ENCODE measurements at places on chromosomes 7 and 10. TPM values are rescaled to one million over a fixed set of nuclear protein-coding genes. Genes with fewer than 3 reads are reported as not detected.

GRCh38 chr10:54484186-54484585, 316.8 kb downstream of the PCDH15 start:
- DNase-seq: no peak

DNA sequence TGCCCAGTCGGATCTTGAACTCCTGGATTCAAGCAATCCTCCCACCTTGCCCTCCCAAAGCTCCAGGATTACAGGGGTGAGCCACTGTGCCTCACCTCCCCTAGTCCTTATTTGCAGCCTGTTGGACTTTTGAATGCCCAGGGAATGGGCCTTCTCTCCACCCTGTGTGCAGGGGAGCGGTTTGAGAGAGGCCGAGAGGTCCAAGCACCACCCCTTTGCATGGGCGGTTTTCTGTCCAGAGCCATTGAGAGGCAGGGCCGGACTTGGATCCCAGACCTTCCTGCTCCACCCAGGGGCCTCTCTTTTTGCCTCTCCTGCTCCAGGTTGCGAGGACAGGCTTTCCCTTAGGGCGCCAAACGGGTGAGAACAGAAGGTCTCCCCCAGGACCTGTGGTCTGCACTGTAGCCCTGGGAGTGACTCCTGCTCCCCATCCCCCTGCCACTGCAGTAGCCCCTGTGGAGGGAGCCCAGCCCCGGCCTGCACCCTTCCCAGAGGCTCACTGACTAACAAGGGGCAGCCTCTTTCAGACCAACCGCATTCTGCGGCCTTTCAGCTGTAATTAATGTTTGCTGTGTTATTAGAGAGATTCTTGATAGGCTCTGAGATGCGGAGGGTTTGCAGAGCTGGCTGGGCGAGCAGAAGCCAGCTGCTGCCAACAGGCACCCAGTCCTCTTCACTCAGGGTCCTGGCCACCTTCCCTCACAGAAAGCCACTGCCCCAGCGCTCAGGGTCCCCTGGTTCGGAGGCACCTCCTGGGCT, 57.9 kb downstream of the ELFN1 start:
- DNase-seq: no peak

- no peak for DNase-seq
Measured at GRCh38 chr7:129782818-129783583, 169.8 kb downstream of the UBE2H start.

DNA sequence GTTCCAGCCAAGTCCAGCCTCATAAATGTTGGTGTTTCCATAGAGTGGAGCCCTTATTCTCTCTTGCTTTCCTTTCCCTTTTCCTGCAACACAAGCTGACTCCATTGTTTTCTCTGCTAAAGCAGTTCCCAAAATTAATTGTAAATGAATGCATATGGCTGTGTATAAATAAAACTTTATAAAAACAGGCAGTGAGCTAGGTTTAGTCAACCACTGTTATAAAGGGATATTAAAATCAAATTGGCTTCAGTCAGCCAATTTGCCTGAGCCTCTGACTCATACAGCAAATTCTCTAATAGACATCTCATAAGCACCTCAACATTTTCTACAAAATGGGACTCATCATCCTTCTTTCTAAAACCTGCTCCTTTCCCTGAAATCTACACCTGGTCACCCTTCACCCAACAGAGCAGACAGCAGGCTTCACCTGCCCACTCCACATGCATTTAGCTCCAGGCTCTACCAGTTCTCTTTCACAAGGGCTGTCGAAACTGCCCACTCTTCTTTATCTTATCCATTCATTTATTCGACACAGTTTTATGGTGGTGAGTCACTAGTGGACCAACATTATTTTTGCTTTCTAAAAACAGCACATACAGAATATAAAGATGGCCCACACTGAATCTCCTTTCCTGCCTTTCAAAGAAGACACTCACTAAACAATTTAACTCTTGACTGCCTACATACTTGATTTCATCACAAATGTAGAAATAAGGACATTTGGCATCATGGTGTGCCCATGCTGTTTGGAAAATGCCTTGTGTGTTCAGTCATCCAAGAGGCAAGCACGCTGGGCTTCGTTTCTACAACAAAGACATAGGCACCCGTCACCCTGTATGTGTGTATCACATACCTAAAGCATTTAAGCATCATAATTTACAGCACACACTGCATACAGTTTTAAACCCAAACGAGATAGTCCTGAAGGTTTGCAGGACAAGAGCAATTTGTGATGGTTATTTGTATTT, 74.6 kb upstream of the C7orf33 start:
- DNase-seq: no peak

DNA sequence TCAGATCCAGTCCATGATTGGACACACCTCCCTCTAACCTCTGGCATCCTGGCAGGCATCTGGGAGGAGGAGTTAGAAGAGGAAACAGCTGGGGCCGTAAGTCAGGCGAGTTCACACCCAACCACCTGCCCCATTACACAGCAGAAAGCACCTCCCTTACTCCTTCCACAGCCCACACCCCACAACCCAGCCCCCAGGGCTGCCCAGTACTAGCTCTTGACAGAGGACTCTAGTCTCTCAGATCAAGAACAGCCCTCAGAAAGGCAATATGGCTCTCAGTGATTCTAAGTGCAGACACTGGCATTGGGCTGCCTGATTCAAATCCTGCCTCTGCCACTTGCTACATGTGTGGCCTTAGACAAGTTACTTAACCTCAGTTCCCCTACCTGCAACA, 34.1 kb downstream of the KCNMA1 start:
- DNase-seq: no peak

GRCh38 chr7:15015545-15016314, 113.2 kb upstream of the DGKB start:
- peak; percentile 15 for DNase-seq

DNA sequence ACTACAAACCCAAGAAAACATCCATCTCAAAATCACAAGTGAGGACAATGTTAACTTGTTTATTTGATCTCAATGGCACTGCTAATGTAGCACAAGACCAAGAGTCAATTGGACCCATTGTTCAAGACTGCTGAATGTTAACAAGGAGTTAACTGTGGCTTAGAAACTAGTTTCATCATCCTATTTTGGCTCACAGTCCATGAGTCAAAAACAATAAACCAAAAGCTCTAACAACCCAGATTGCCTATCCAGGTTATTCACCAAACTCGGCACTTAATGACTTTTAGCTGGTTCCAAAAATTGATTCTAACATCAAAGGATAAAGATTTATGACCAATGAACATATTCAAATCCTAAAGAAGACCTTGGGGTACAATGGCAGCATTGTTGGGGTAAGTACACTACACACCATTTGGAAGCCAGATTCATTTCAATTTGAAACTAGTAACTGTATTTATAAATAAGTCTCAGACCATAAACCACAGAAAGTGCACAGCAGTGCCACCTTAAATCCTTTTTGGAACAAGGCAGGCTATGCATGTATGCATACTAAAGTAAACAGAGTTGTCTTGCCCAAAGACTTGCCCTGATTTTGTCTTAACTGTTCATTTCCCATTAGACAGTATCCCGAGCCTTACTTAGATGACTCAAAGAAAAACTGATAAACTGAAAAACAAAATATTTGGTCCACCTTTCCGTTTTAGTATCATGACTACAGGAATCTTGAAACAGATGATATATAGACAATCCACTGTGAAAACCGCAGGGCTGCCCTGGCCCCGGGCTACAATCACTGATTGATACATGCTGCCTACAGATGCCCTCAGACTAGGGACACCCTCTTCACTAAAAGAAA, 84.5 kb downstream of the SRPK2 start:
- DNase-seq: no peak

GRCh38 chr10:49598986-49599385, 11.1 kb upstream of the SLC18A3 start:
- no peak for DNase-seq

DNA sequence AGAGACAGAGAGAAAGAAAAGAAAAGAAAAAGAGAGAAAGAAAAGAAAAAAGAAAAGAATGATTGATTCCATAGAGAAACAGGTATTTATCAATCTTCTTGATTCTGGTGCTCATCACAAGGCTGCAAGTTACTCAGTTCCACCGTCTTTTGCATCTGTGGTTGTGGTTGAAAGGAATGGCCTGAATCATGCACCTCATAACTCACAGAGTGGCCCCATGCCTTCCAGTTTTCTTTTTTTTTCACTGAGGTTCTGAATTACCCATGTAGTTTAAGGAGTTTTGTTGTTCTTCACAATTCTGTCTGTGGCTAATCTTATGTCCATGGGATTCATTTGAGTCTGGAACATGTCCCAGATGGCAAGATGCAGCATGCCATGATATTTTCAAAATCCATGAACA, 156.0 kb downstream of the ZNF33B start:
- no peak for DNase-seq

DNA sequence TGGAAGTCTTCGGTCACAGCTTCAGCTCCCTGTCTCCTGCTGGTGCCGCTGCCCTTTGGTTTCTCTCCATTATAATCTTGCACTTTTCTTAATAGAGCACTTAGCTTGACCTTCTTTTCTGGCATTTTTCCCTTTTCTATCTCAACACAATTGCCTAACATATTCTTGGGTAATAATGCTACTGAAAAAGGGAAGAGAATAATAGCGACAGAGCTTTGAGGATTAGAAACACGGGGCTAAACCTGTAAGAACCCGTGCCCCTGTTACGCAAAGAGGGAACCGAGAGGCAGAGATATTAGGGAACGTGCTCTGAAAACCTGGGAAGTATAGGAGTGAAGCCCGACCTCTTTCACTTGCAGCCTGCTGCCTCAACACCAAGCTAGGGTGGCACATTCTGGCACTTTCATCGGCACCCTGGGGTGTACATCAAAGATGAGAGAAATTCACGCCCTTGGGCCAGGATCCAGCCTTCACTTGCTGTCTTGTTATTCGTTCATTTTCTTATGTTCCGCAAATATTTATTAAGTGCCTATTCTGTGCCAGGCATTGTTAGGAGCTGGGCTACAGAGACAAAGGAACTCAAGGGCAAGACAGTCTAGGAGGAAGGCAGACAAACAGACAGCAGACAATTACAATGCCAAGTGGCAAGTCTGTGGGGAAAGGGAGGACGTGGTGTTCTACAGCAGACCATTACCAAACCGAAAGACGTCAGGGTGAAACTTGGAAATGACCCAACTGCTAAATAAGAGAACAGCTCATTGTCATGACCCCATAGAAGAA, 33.0 kb upstream of the GALNTL5 start:
- DNase-seq: no peak

DNA sequence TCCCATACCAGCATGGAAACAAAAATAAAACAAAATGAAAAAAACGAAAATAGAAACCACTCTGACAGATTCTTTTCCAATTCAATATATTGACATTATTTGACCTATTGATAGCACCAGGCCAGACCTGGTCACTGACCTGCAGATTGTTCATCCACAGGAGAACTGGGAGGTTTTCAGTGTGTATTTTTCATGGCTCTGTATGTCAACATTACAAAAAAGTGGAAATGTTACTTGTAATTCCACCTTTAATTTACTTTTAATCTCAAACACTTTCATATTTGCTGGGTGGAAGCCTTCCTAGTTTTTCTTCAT, 2.9 kb downstream of the HKDC1 start:
- no peak for DNase-seq

DNA sequence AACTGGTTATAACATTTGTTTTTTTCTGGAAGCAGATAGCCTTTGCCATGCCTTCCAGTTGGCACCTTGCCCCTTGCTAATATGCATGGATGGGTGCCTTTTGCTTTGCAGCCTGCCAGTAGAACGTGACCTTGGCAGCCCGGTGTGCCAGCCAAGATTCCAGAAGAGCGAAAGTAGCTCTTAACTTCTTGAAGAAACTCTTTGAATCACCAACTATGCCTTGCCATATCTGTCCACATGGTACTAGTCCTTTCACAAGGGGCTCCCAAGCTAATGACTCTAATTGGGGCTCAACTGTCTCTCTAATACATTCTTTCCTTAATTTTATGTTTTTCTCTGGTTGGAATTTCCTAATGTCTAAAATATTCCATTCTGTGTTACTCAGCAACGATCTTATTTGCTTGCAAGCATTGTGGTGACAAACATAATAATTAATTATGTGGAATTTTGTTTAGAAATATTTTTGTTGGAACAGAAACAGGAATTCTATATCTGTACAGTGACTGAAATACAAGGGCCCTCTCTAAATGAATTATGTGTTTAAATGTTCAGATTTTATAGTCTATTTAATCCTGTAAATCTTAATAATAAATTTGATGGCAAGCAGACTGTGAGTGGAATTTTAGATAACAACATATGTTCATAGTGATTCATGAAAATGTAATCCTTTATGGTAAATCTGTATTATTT, 45.8 kb downstream of the HDAC9 start:
- DNase-seq: no peak

DNA sequence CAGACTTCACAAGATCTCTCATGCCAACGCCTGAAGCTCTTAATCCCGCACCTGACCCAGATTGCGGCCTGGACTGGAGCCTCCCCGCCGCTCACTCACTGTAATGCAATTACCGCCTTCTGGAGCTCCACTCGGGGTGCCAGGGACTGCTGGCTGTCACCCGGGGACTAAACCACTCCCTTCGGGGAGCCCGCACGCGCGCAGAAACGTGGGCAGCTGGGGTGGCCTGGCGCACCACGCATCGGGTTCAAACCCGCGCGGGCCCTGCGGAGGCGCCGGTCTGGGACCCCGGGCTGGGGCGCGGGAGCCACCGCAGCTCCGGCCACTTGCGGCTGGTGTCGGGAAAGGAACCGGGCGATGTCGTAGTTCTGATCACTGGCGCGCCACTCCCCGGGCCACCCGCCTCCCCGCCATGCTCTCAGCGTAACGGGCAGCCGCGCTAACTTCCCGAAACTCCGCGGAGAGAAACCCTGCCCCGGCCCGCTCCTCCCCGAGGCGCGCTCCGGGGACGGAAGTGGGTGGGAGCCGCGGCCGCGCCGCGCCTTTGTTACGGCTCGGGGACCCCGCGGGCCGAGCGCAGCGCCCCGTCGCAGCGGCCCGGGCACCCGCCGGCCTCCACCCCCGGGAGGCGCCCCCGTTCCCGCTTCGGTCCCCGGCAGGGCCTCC, 100.3 kb upstream of the SVIL start:
- DNase-seq: peak; percentile 38

- DNase-seq: no peak
Measured at GRCh38 chr10:63593576-63593975, 72.4 kb downstream of the REEP3 start.

GRCh38 chr10:7547206-7547605, 119.6 kb downstream of the ITIH5 start:
- DNase-seq: no peak

Gene OR6V1
- not detected for total RNA-seq

Gene ATOH7
- not detected for total RNA-seq

Gene COL28A1
- 0.91 TPM for total RNA-seq

Gene ANKRD22
- not detected for total RNA-seq

Gene TPST1
- total RNA-seq: 7.8 TPM

Gene PRSS37
- not detected for total RNA-seq

Gene PNLIPRP2
- not detected for total RNA-seq

Gene PRF1
- 14.7 TPM for total RNA-seq

Gene PTF1A
- total RNA-seq: not detected

Gene THNSL1
- 8.8 TPM for total RNA-seq

Gene FKBP6
- total RNA-seq: not detected

Gene NEURL1
- total RNA-seq: 1.2 TPM

Gene ITGB8
- not detected for total RNA-seq

Gene KCND2
- total RNA-seq: not detected

Data from naive thymus-derived CD8-positive, alpha-beta T cell (primary cell).